ENCODE measurements at places on chromosomes 4 and X.

- DNase-seq, result no peak
These were observed 119.3 kb upstream of the AP1S2 start for GRCh38 chrX:15973946-15974345.

DNA sequence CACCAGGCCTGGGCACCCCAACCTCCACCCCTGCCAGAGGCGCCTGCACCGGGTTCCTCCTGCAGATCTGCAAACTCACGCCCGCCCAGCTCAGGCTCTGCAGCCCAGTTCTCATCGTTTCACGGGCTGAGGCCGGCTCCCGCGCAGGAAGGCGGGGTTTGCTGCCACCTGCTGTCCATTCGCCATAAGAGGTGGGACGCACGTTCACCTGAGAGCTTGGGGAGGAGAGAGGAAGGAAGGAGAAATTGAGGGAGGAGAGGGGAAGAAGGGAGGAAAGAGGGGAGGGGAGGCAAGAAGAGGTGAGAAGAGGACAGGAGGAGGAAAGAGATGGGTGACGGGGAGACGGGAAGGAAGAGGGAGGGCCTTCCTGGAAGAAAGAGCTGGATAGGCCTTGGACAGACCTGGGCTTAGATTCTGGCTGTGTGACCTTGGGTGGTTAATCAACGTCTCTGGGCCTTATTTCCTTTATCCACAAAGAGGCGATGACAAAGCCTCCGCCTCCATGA, 114.5 kb downstream of the ADRA2C start:
- DNase-seq, result peak; percentile 38

DNA sequence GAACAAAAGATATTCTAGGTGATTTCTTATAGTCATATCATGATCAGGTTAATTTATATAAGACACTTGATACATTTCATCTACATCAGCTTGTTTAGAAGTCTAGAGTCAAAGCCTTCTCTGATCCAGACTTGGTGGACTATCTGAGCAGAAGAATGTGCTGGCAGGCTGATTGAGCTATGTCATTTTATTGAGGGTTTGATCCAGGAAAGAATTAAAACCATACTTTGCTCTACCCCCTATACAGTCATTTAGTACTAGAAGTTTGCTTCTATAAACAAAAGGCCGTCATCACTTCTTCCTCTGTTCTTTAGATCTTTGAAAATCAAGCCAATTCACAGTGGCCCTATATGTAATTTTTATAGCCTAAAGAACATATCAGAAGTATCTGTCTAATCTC, 173.1 kb upstream of the PITX2 start:
- no peak for DNase-seq

- DNase-seq, result no peak
These were observed 37.7 kb downstream of the HTT start for GRCh38 chr4:3112201-3112600.

DNA sequence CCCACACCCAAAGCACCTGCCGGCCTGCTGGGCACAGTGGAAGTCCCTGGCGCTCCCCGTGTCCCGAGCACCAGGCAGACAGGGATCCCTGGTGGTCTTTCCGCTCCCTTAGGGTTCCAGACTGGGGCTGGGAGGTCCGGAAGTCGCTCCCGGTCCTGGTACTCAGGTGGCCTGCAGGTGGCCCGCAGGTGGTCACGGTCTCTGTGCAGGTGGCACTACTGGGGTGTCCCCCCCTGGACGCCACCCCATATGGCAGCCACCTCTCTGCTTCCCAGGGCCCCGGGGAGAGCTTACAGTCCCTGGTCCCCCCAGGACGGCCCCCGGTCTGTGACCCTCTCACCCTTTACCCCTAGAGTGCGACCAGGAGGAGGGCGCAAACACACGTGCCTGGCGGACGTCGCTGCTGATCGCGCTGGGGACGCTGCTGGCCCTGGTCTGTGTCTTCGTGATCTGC, 13.6 kb downstream of the SLC25A6 start:
- DNase-seq, result no peak

GRCh38 chrX:133189195-133189594, 29.0 kb downstream of the TFDP3 start:
- no peak for DNase-seq

DNA sequence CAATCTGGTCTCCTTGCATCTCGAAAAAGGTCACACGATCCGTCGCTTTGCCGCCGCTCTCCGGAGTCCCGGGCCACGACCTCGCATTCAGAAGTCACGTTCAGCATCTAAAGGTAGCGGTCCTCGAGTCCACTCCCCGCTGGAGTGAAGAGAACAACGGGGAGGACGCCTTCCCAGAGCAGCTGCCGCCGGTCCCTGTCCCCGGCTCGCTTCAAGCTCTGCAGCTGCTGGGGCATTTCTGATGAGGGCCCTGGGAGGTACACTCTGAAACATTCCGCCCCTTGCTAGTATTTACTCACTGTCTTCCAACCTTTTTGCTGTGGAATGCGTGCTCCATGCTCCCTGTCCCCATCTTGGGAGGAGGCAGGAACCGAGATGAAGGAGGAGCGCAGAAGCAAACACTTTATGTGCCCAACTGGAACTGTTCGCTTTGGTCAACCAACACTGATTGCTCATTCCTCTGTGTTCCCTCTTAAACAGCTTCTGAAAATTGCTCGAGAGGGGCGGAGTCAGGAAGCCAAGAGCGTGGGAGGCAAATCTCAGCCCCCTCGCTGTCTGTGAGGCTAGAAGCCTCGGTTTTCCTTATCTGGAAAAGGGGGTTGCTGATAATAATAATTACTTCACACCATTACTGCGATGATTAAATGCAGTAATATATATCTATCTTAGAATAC, 6.4 kb upstream of the VAMP7 start:
- no peak for DNase-seq

- no peak for DNase-seq
These were observed 28.8 kb downstream of the FAM199X start for GRCh38 chrX:104195013-104195412.

GRCh38 chr4:2136726-2137125, 77.6 kb downstream of the NAT8L start:
- no peak for DNase-seq

DNA sequence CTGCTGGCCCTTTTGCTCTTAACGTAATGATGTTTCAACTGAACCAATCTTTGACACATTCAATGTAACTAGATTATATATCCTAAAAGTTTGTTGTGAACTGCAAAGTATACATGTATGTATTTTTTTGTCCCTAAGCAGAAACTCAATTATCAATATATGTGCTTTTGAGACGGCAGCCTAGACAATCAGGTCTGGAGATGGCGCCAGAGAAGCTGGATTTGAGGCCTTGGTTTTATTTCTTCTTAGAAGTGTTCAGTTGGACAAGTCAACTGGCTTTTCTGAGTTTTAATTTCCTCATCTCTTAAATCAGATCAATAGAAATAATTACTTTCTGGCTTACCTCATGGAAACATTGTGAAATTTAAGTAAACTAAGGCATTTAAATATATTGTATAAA, 62.5 kb downstream of the DCAF8L1 start:
- DNase-seq, result no peak

DNA sequence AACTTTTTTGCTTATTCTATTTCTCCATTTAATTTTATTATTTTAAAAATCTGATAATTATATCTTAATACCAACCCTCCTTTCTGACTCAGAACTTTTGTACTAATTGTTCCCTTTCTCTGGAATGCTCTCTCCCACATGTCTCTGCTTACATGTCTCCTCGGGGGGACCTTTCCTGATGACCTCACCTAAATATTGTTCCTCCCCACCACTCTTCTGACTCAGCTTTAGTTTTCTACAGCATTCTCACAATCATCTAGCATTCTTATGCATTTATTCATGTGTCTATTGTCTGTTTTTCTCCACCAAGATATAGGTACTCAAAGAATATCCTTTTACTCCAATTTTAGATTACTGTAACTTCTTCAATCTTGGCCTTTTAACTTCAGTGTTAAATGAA, 128.7 kb downstream of the MSL3 start:
- DNase-seq, result no peak

DNA sequence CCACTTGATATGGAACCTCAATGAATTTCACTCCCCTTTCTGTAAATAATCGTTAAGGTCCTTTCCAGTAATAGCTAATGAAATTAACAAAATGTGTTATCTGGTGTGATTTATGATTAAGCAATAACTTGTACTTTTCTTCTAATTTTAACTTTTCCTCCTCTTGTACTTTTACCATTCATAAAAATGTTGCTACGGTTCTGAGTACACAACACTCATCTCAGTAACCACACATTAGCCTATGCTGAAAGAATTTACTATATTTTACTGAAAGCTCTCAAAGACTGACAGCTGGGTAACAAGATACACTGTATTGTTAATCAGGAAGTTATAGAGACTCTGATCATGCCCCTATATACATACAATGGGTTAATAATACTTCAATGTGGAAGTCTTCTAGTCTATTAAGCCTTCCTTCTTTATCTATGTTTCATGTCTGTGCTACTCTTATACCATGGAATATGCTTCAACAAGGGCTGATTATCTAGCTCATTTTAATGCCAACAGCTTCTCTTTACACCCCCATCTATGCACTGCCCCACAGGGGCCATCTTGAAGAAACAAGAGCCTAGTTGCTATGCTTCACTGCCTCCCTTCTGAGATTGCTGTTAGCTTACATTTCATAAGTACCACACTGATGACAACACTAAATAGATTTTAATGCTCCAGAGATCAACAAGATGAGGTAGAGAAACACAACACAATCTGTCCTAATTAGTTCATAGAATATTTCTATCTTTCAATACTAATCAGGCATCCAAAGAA, 39.1 kb downstream of the LAMP2 start:
- DNase-seq, result no peak

GRCh38 chrX:103616676-103617186, 9.0 kb downstream of the TCEAL3 start:
- no peak for DNase-seq

DNA sequence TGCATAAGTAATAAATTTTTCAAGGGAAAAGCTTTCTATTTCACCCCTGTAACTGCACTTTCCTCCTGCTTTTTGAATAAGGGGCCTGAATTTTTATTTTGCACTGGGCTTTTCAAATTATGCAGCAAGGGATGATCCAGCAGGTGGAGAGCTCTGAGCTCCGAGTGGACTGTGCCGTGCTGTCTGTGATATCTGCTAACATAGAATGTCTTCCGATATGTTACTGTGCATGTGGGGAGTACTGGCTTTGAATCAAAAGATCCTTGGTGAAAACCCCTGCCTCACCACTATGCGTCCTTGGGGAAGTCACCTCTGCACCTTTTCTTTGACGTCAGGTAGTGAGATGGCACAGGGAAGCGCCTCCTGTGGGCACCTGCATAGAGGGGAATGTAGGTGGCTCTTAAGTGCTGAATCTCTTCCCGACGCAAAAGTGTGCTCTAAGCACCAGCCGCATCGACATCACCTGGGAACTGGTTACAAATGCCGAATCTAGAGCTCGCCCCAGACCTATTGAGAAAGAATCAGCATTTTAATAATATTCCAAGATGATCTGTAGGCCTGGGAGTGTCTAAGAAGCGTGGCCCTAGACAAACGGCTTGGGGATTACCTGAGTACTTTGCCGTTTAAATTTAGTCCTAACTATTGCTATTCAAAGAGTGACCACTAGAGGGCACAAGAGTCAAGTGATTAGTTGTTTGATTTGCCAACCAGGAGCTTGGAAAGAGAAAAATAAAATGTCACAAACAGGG, 19.2 kb upstream of the WFS1 start:
- no peak for DNase-seq

All from stimulated activated CD8-positive, alpha-beta memory T cell treated with anti-CD3 and anti-CD28 coated beads, Interleukin-15, amount 100 ng/mL, for 24 hours (primary cell).